ENCODE measurements at places on chromosomes 6 and 20. TPM values are rescaled to one million over a fixed set of nuclear protein-coding genes. Genes with fewer than 3 reads are reported as not detected.

DNA sequence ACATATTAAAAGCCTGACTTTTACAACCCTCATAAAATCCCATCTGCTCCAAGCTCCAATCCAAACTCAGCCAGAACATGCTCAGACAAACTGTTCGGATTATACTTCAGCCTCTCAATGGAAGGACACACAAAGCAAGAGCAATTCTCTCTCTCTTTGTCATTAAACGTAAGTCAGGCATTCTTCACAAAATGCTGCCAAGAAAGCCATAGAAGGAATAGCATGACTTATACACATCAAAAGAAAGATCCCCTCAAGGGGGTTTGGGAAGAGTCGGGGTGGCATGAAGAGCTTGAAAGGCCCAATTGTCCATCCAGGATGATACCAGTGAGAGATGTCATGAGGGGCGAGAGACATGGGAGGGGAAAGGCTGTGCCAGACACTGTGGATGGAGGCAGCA lies 268.9 kb downstream of the PREX1 start:
- no peak for DNase-seq

DNA sequence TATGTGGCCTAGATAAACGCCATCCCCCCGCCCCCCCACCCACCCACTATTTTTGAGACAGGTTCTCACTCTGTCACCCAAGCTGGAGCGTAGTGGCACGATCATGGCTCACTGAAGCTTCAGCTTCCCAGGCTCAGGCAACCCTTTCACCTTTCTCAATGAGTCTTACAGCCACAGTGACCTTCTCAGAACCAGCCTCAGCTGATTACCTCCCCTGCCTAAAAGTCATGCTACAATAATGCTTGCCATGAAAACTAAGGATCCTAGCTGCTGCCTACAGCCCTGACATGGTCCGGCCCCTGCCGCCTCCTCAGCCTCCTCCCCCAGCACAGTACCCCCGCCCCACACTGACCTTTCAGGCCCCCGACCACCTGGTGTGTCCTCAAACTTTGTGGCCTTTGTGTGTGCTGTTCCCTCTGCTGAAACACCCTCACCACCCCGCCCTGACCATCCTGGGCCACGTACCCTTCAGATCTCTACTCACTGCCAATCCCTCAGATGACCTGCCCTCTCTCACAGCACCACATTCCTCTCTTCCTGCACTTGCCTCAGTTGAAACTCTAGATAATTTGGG lies 31.3 kb downstream of the PNPLA1 start:
- no peak for DNase-seq

Gene PHACTR3
- total RNA-seq: not detected

Gene SLC17A3
- not detected for total RNA-seq

Measured in activated naive CD4-positive, alpha-beta T cell treated with anti-CD3 and anti-CD28 coated beads for 36 hours (primary cell).